Astrocyte of the cerebellum (primary cell): ENCODE measurements at places on chromosomes 3 and 15.

DNA sequence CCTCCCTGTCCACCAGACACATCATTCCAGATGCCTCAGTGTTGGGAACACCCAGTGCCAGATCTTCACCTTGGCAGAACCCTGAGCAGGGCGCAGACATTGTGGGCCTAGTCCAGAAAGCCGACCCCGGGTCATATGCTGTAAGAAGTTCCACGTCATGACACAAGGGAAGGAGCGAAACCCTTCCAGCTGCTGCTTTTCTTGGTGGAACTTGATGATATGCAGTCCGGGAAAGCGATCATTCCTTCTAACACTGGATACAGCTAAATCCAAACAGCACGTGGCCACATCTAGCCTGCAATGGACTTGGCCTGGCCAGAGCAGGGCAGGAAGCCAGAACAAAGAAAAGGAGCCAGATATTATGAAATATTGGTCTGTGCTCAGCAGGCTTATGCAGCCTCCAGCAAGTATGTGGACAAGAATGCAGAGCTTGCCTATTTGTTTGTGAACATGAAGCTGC is 22.0 kb downstream of the GASK1A start:
- peak; percentile 88 for DNase-seq

DNA sequence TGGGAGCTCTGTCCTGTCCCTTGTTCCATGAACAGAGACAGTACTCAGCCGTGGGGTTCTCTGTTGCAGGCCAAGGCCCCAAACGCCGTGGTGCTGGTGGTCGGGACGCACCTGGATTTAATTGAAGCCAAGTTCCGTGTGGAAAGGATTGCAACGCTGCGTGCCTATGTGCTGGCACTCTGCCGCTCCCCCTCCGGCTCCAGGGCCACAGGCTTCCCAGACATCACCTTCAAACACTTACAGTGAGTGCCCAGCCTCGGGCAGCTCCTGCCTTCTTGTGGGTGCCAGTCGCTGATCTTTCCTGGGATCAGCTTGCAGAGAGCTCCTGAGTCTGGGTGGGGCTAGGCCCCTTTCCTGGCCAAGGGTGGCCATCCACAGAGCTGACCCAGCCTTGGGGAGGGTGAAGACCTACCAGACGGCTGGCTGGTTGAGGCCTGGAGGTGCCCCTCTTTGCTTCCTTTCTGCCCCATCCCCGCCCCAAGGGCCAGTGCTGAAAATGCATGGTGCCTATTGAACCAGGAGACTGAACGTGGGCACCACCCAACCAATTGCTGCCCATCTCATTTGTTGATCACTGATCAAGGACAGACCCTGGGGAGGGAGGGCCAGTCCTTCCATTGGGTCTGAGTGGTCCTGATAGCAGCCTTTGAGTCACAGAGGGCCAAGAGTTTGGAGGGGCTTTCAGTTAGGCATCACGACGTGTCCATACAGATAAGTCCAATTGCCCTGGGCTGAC is 106.9 kb downstream of the LRRK1 start:
- no peak for DNase-seq

DNA sequence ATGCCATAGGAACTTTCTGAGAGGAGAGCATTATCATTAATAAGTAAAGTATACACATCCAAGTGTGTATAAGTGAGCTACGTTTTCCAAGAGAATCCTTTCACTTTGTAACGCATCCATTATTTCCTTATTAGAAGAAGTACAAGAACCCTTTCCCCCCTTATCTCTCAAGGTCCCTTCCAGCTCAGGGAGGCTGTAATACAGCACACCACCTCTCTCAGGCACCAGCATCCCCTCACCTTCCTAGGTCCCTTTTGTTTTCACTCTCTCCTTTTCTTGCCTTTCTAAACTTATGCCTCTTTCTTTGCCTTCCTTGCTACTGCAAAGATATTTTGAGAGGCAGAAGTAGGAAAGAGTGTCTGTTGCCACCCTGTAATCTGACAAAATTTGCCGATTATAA is 446.0 kb downstream of the GRM7 start:
- no peak for DNase-seq

DNA sequence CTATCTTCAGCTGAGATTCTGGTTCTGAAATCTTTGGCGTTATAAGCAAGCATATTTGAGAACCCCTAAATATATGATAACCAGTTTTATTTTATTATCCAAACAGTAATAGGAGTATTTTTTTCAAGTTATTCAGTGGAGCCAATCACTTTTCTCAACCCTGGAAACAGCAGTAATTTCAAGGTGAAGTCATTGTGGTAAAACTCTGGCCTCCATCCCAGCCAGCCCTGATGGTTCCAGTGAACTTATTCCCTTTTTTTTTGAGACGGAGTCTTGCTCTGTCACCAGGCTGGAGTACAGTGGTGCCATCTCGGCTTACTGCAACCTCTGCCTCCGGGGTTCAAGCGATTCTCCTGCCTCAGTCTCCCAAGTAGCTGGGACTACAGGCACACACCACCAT is 545.4 kb upstream of the IL12A start:
- DNase-seq: peak; percentile 63

- no peak for DNase-seq
Measured at GRCh38 chr15:26051761-26052675, 188.9 kb upstream of the ATP10A start.

GRCh38 chr15:48604567-48604966 is 40.9 kb downstream of the FBN1 start:
- no peak for DNase-seq

- DNase-seq: no peak
Measured at GRCh38 chr3:169472259-169472900, 191.1 kb downstream of the MECOM start.

DNA sequence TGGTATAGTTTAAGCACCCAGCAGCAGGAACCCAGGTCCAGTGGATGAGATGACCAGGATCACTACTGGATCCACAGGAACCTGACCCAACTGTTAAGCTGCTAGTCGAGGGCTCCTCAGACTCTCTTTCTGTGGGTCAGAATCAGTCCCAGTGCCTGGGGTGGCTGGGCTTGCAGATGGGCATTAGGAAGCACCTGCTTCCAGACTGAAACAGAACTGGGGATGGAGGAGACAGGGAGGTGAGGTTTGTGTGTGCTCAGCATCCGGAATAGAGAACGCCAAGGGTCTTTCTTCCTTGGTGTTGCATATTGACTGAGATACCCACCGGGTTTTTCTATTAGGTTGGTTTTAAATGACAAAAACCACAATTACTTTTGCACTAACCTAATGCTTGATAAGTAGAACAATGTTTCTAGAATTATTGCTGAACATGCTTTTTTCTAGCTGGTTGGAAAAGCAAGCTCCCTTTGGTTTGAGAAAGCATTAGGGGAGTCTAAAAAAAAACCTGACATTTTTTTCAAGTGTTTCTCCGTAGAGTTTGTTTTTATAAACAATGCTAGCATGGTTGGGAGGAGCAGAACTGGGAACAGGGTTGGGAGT is 779 bp downstream of the ST3GAL6 start:
- DNase-seq: no peak

DNA sequence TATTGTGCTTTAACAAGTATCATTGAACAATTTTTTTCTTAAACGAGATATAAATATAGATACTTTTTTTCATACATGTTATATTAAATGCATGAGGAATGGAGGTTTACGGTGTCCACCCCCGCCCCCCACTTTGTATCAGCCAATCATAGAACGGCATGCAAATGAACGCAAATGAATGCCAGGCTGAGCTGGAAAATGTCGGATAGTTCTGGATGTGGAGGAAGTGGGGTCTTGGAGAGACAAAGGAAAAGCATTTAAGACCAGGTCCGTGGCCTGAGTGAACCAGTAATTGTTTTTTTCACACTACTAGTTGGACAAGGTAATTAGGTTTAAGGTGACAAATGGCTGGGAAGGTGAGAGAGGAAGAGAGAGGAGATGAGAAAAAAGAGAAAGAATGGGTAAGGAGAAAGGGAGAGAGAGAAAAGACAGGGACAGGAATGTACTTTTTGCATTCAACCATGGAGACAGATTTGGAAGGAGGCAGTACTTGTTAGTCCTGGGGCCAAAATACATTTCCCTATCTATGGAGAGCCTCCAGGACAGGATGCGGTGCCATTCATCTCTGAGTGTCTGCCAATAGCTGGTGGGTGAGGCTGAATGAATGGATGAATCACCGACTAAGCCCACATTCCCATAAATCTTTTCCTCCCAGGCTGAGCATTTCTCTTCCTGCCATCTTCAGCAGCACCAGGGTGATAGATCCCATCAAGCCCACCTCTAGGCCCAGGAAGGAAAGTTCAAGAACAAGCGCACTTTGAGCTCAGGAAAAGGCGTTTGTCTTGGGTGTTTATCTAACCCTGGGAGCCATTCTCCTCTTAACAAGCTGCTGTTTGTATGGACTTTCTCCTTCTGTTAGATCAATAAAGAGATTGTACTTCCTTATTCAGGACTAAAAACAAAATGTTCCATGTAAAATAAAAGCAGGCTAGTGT is 1.4 kb upstream of the RAD18 start:
- peak; percentile 68 for DNase-seq
